WTC11 (cell line): ENCODE measurements at places on chromosomes 5 and 9.

- no peak for DNase-seq
Observed at GRCh38 chr5:75439276-75439675, 72.2 kb downstream of the CERT1 start.

- no peak for DNase-seq
Observed at GRCh38 chr5:147309621-147310020, 74.8 kb downstream of the STK32A start.

GRCh38 chr9:20570756-20571155 lies 51.5 kb downstream of the MLLT3 start:
- DNase-seq = no peak

GRCh38 chr5:96875791-96876291 lies 459 bp upstream of the ERAP2 start:
- no peak for DNase-seq

- no peak for DNase-seq
Observed at GRCh38 chr9:84917366-84918070, 248.0 kb downstream of the NTRK2 start.

- no peak for DNase-seq
Observed at GRCh38 chr9:13022756-13023155, 247.9 kb downstream of the LURAP1L start.

DNA sequence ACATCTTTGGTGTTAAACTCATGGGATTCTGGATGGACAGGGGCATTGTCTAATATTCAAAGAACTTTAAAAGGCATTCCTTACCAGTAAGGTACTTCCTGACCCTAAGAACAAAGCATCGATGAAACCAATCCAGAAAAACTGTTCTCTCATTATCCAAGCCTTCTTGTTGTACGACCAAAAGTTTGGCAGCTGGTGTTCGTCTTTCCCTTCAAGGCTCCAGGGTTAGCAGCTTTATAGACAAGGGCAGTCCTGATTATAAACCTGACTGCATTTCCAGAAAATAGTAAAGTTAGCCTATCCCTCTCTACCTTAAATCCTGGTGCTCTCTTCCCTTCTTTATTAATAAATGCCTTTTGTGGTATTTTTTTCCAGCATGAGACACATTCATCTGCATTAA lies 149.4 kb upstream of the MRPS30 start:
- DNase-seq = no peak

DNA sequence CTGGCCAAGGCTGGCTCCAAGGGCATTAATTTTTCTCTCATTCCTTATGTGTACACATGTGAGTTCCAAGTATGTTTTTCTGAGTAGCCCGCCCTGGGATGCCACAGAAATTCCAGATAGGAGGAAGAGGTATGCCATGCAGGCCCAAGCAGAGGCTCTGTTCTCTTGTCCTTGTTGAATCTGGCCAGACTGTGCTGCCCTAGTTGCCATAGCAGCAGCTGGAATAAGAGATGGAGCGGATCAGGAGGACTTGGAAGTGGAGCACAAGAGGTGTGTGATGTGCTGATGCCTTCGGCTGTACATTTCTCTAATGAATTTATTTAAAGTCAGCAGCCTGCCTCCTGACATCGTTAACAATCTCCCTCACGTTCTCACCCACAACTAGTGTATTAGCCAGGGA lies 235.6 kb upstream of the RPS23 start:
- DNase-seq = peak; percentile 25

- DNase-seq = no peak
Observed at GRCh38 chr5:146018514-146019375, 82.4 kb downstream of the SH3RF2 start.

- DNase-seq = no peak
Observed at GRCh38 chr5:132204371-132205135, 23.1 kb downstream of the P4HA2 start.

DNA sequence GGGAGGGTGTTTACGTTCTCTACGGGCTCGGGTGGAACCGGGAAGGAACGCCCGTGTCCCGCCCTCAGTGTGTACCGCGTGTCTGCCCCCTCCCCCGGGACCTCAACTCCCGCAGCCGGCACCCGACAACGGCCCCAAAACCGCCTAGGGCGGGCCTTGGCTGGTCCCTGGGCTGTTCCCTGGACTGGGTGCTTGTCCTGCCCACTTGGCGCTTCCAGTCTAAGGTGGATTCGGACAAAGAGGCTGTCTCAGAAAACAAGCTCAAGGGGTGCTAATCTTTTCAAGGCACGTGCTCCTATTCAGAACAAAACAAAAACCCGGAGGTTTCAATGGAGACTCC lies 379 bp upstream of the CLK4 start:
- no peak for DNase-seq

DNA sequence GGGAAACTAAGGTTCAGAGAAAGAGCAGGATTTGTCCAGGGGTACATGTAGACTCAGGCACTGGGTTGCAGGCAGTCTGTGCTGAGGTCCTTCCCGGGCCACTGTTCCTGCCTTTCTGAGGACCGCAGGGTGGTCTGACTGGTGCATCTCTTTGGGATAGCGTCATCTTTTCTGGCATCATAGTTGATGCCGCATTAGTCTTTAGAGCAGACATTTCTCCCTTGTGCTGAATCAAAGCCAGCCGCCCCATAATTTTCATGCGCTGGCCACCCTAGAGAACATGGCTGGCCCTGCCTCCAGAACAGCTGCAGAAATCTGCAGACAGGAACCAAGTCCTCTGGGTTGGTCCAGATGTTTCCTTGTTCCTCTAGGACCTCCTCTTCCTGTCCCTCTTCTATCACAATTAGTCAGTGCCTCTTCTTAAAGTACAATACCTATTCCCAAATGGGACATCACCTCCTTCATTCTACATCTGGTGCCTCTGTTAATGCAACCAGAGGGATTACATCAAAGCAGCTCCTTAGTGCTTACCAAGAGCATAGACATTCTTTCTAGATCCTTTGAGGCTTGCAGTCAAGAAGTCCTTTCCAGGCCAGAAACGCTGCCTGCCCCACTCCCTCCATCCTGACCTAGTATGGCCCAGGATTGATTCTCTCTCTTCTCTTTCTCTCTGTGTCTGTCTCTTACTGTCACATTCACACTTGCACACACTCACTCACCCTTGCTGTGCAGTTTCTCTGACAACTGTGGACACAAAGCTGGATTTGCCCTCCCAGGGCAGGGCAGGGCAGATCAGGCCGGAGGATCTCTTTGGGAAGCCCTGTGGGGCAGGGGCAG lies 42.0 kb upstream of the ORM1 start:
- DNase-seq = peak; percentile 7

DNA sequence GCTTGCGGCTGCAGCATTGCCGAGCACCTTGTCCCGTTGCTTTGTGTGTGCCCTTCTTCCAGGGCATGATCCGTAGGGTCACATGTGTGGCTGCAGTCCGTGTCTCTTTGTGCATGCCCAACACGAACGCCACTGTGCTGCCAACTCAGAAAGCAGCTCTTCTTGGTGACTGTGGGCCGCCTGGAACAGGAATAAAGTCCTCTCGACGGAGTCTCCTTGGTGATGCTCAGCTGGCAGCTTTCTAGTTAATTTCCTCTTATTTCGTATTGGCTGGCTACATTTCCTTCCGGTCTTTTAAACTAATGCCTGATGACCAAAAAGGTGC lies 5.8 kb downstream of the EXOC3 start:
- no peak for DNase-seq

DNA sequence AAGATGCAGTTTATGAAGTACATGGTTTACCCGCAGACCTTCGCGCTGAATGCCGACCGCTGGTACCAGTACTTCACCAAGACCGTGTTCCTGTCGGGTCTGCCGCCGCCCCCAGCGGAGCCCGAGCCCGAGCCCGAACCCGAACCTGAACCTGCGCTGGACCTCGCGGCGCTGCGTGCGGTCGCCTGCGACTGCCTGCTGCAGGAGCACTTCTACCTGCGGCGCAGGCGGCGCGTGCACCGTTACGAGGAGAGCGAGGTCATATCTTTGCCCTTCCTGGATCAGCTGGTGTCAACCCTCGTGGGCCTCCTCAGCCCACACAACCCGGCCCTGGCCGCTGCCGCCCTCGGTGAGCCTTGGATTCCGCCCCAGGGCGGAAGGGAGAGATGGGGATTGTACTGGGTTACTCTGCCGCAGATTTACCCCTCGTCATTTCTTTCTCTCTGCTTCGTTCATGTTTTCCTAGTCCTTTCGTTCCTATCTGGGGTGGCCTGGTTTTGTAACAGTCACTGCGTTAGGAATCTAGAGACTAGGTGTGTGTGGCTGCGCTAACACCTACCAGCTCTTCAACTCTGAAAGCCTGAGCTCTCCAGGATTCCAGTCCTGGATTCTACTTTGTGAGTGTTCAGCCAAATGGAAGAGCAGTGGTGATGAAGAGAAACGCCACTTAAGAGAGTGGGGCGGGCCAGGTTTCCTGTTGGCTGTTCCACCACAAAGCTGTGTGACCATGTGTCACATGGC lies 638 bp downstream of the MRPS30 start:
- peak; percentile 47 for DNase-seq

DNA sequence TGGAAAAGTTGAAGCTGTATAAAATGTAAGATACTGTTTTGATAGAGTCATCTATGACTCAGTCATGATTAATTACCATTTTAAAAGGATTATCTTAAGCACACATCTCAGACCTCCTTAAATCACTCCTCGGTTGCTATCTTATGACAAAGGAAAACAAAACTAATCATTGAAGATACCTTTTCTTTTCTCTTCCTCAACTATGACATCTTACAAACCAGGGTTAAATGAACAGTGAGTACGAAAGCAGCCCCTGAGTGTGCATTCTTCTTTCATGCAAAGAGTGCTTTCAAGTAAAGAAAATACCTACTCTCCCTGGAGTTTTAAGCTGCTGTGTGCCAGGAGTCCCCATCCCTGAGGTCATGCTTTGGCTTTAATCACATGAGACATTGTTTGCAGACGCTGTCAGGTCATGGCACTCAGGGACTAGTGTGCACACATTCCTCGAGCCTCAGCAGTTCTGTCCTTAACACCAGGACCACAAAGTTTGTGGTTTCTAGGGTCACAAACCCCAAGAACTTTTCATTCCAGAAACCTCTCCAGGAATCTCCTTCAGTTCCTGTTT lies 86.7 kb upstream of the ICE1 start:
- DNase-seq = no peak

- no peak for DNase-seq
Observed at GRCh38 chr9:108156270-108156998, 666.9 kb upstream of the KLF4 start.

GRCh38 chr9:136403538-136403914 lies 3.6 kb upstream of the SNAPC4 start:
- DNase-seq = no peak

DNA sequence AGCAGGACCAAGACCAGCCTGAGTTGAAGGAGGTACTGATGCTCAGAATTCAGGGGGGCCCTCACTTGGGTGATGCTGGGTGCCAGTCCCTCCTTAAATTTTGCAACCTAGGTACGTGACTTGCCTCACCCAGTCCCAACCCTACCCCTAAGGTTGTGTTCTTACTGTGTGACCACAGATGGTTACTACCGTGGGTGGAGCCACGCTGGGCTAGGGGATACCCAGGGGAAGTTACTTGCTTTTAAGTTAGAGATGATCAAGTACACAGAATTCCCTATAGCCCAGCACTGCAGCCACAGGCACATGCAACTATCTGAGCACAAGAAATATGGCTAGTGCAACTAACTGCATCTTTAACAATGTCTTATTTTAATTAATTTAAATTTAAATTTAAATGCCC lies 32.9 kb downstream of the NXNL2 start:
- no peak for DNase-seq

GRCh38 chr9:114098936-114099668 lies at the start of gene KIF12:
Gene KIF12, minus strand, starts transcription at chr9:114099292. Its CDS starts 16 bp downstream, at chr9:114099276.
- DNase-seq = no peak

- DNase-seq = peak; percentile 38
Observed at GRCh38 chr5:39376293-39376714, 12.0 kb upstream of the C9 start.

GRCh38 chr5:33810491-33811120 lies 81.2 kb downstream of the ADAMTS12 start:
- no peak for DNase-seq

DNA sequence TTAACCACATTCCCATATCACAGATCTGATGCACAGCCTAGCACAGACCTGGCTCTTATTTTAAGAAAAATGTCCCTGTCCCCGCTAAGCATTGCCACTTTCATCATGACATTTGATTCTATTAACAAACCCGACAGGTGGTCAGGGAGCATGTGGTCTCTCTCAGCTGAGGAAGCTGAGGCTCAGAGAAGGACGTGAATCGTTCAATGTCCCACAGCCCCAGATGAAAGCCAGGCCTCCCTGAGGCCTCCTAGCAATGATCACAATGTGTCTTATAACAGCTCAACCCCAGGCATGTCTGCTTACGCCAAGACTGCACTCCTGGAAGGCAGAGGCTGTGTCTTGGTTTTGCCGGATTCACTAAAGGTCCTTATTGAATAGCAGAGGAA lies 10.4 kb upstream of the CRB2 start:
- DNase-seq = no peak

GRCh38 chr5:94503677-94504076 lies 114.7 kb downstream of the KIAA0825 start:
- no peak for DNase-seq
